NCI-H1105 treated with DMSO at 0.1 percent for 48 hours (cell line): ENCODE measurements at places on chromosomes 1 and 21.

DNA sequence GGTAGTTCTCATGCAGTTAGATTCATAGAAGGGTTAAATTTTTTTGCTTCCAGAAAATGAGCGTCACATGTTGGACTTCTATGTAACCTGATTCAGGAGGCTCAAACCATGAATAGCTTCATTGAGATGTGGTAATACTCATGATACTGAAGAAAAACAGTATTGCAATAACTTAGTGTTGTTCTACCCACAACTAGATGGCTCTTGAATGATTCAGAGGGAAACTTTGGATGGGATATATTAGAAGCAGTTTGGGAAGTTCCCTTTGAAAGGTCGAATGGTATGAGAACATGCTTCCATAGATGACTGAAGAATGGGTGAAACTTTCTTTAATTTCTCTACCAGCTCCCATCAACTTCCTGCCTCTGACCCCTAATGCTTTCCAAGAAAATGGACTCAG, 211.7 kb upstream of the PTGFR start:
- DNase-seq = no peak

DNA sequence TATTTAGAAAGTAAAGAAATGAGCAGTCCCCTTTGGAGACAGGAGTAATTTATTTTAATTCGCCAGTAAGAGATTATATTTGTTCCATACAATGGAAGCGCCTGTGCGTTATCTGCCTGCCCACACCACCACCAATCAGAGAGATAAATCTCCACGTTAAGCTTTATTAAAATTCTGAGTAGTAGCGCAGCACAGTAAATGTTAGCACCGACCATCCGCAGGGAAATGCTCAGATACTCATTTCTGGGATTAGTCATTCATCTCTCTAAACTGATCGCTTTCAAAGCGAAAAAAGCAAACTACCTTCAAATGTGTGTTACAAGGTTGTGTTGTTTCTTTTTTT, 1.2 kb downstream of the ETS2 start:
- peak; percentile 45 for DNase-seq

- no peak for DNase-seq
Observed at GRCh38 chr1:74579425-74579824, 67.0 kb upstream of the LRRC53 start.

GRCh38 chr1:168567568-168567967, 8.8 kb upstream of the XCL1 start:
- DNase-seq = no peak

- no peak for DNase-seq
Observed at GRCh38 chr21:44649521-44650100, 3.4 kb downstream of the KRTAP10-11 start.

- no peak for DNase-seq
Observed at GRCh38 chr1:97204468-97204867, 482.9 kb downstream of the PTBP2 start.

- DNase-seq = no peak
Observed at GRCh38 chr1:79633456-79633855, 626.9 kb upstream of the ADGRL4 start.

GRCh38 chr1:108847494-108847893, 9.4 kb downstream of the AKNAD1 start:
- DNase-seq = peak; percentile 76

- no peak for DNase-seq
Observed at GRCh38 chr21:43596616-43597015, 62.7 kb downstream of the HSF2BP start.

- DNase-seq = no peak
Observed at GRCh38 chr1:185293967-185294542, 23.0 kb downstream of the IVNS1ABP start.

DNA sequence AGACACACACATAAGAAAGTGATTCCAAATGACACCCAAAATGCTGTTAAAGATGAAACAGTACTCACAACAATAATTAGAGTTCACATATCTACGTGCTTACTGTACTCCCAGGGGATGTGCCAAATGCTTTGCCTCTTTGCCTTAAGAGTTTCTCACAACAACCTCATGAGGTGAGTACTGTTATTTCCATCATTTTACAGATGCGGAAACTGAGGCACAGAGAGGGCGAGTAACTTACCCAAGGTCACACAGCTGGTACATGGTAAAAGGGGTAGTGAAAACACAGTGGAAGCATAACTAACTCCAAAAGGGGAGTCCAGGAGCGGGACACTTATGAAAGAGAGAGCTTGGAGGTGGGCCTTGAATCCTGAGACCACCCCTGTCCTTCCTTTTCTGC, 171.8 kb downstream of the ACTL8 start:
- DNase-seq = no peak

DNA sequence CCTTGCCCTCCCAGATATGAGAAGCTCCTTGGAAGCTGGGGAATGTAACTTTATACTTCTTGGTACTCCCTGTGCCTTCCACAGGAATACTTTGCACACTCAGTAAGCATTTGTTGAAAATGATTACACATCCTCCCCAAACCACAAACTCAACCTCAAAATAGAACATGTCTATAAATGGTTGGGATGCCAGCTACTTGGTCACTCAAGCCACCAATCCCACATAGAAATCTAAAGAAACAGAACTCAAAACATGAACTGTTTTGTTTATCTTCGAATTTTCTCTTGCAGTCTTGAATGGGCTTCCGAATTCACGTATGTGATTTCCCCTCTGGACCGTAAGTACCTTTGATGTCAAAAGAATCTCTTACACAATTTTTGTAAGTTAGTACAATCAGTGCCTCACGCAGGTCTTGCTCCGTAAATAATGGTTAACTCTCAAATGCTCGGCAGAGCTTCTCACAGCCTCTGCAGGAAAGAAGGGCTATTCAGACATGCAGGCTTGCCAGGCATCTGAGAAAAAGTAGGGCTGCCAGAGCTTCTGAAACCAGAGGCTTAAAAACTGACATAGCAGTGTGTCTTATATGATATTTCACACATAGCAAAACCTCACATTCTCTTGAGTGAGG, 26.9 kb downstream of the SORT1 start:
- DNase-seq = no peak

DNA sequence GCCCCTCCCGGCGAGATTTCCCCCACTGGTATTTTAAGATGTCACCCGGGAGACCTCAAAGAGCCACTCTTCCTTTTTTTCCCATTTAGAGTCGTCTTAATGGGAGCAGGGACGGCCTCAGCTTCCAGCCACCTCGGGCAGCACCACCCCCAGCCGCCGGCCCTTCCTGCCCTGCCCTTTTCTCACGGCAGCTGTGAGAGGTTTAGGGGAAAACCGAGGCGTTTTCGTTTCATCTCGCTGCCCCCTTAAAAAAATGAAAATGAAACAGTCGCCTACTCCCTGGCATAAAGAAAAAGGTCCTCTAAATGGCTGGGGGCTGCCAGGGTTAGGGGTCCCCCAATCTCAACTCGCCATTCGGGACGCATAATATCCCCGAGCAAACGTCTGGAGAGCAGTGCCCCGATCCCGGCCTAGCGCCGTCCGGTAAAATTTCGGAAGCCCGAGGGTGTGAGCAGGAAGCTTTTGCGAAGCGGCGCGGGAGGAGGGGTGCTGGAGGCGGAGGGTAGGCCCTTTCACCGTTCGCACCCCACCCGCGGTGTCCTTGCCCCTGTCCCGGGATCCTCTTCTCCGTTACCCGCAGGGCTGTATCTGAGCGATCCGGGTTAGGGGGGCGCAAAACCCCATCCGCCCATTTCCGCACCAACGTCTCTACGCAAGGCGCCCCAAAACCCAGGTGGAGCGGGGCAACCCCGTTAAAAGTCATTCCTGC, 1.2 kb downstream of the RUNX3 start:
- DNase-seq = peak; percentile 6

DNA sequence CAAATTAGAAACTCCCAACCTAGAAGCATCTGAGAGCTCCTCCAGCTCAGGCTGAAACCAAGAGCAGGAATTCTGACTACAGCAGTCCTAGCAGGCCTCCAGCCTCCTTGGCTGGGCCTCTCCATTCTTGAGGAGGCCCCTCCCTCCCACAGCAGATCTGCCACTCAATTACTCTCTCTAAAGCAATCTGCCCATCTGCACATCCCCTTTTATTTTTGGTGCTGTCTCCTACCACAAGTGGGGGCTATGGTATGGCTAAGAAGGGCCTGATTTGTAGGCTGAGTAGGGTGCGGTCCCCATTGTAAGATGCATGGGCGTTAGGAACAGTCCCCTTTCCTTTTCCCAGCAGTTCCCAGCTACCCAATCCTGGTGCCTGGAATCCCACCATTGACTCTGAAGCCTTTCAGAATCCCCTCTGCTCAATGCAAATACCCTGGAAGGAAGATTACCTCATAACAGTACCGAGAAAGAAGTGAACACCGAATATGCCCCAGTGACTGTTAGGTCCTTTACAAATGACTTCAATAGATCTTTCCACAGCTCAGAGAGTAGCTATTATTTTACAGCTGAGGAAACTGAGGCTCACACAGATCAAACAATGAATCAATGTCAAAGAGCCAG, 11.6 kb upstream of the TTC39A start:
- no peak for DNase-seq

DNA sequence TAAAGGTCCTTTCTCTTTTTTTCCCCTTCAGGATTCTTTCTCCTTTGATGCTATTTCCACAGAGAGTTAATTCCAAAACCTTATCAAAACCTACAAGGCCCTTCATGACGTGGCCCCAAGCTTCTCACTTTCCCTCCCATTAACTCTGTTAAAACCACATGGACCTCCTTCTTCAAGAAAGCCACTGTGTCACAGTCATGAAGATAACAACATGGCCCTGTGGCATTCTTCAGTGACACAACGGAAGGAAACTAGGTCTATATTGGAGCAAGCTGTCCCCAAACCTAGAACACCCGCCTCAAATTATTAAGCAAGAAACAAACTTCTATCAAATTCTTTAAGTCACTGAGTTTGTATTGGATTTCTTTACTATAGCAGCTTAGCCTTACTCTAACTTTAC, 611.1 kb downstream of the NUF2 start:
- no peak for DNase-seq

DNA sequence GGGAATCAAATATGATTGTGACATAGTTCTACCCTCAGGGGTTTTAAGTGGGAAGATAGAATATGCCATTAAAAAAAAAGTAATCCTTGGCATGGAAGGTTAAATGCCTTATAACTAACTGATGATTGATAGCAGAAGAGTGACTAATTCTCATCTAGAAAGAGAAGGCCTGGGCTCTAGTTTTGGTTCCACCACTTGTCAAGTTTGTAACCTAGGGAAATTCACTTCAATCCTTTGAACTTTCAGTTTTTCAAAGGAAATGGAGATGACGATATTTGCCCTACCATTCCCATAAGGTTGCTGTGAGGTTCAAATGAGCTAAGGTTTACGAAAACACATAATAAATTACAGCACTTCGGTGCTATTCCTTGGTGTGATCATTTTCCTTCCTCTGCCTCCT, 88.5 kb downstream of the GPR88 start:
- DNase-seq = no peak
